PC-9 (cell line): ENCODE measurements at places on chromosomes 7 and 10.

GRCh38 chr7:142927085-142927745, 6.3 kb downstream of the TRPV5 start:
- no peak for DNase-seq

GRCh38 chr7:23458044-23458443, 12.2 kb downstream of the IGF2BP3 start:
- DNase-seq = no peak

GRCh38 chr7:135389971-135390370, 119.9 kb downstream of the CNOT4 start:
- no peak for DNase-seq

DNA sequence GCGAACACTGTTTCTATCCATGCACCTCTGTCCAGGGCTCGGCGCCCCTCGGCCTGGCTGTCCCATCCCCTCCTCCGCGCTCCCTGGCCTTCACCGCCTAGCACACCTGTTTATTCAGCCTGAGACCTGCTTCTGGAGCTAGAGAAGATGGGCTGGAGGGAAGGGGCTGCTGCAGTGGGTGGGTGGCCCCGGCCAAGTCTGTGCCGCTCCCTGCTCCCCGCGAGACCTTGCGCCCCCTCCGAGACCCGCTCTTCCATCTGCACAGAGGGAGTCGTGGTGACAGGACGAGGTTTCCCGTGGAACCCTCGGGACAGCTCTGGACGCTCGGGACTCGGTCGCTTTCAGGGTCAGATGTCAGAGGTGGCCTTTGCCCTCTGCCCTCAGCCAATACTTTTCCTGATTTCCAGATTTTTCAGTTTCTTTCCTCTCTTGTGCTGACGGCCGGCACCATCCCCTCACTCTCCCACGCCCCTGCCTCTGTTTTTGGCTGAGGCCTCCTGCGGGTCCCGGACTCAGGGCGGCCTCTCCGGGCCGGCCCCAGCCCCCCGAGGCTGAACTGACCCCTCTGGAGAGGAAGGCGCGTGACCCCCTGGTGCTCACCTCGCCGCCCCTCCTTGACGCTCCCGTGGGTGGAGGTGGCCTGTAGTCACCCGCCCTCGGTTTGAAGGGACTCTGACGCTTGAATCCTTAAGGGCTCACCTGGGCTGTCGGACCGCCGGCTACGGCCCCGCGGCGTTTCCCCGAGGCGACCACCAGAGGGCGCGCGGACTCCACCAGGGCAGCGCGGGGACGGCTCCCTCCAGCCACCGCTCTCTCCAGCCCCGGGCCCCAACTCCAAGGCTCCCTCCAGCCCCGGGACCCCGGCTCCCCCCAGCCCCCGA, 15.6 kb downstream of the SHH start:
- peak; percentile 74 for DNase-seq

GRCh38 chr7:112150823-112151641, 55.2 kb downstream of the DOCK4 start:
- no peak for DNase-seq

GRCh38 chr7:50281680-50282445, 22.7 kb upstream of the IKZF1 start:
- no peak for DNase-seq

DNA sequence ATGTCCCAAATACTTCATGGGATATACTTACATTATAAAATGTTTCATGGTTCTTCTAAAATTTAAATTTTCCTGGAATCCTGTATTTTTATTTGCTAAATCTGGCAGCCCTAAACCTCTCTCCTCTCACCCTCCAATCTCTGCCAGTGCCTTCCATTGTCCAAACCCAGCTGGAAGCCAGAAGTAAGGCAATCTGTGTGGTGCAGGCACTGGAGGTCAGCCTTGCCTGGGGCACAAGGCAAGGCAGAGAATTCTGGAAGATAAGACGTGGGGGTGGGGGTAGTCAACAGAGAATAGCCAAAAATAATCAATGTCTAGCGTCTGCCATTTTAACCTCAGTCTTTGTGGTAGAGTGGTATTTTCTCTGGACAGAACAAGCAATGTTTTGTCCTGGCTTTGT, 381.7 kb downstream of the GPAM start:
- DNase-seq = no peak

DNA sequence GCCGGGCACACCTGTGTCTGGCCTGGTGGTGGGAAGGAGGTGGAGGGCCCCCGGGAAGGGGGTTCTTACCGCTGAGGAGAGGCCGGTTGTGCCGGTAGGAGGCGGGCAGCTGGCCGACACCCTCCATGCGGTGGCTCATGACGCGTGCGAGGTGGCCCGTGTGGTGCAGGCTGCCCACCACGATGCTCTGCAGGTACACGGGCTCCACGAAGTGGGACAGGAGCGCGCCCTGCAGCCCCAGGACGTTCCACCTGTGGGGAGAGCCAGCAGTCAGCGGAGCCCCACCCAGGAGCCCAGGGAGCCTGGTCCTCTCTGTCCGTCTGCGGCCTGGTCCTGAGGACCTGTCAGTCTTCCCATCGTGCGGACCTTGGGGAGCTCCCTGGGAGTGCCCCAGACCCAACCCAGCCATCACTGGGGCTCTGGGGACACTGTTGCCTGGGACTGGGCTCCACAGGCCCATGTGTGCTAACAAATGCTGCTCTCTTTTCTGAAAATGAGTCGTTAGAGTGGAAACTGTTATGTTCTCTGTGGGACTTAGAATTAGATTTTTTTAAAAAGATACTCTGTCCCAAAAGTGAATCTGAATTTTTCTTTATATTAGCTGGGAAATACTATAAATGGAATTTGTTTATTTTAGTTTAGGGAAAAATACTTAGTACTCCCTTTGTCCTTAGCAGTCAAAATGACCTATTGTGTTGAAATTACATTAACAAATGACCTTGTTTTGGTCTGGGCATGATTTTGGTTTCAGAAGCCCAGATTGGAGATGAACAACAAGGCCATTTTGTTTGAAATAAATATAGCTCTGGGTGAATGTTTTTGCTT, 143.9 kb downstream of the WDR37 start:
- no peak for DNase-seq

DNA sequence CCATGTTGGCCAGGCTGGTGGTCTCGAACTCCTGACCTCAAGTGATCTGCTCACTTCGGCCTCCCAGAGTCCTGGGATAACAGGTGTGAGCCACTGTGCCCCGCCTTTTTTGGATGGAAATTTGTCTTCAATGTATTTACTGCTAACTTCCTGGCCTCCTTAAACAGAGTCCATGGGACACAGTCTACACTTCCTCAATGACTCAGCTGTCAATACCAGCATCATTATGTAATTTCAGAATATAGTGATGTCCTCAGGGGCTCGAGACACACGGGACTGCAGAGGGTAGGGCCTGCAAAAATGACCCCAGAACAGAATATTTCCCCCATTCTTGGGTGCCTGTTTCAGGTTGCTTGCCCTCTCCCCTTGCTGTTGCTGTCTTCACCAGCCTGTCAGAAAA, 31.1 kb downstream of the CAMK2G start:
- DNase-seq = no peak

- DNase-seq = no peak
Measured at GRCh38 chr10:12432402-12433189, 83.2 kb downstream of the CAMK1D start.

- no peak for DNase-seq
Measured at GRCh38 chr7:134530460-134530859, 3.1 kb downstream of the AKR1B10 start.

- DNase-seq = peak; percentile 56
Measured at GRCh38 chr10:44801383-44802327, 109.5 kb upstream of the TMEM72 start.

- DNase-seq = no peak
Measured at GRCh38 chr7:21412410-21412851, 15.5 kb upstream of the SP4 start.

- DNase-seq = no peak
Measured at GRCh38 chr10:123999956-124000615, 93.3 kb downstream of the CHST15 start.

- peak; percentile 51 for DNase-seq
Measured at GRCh38 chr10:63133821-63134557, 861 bp downstream of the NRBF2 start.
